ENCODE measurements at places on chromosomes 3 and 15. TPM values are rescaled to one million over a fixed set of nuclear protein-coding genes. Genes with fewer than 3 reads are reported as not detected.
A peak's percentile ranks its signal among the peaks of the same experiment; 100 is the strongest.

SLC12A1 gene
- polyA plus RNA-seq, result not detected

DNA sequence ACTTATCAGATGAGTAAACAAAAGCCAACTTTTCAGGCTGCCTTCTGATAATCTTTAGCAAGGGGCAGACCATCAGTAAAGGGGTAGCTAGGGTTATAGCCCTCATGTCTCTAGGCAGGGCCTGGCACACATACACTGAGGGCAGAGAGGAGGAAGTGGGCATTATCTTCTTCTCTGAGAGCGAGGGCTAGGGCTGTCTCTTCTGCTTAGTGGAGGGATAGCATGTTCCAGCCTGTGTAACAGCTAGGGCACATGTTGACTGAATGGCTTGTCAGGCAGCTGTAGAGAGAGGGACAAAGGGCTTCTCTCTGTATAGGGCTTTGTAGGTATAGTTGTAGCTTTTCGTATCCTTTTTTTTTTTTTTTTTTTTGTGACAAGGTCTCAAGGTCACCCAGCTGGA lies 17.8 kb downstream of the CRTC3 start:
- no peak for DNase-seq

GRCh38 chr3:39082666-39083313 lies 24.6 kb downstream of the GORASP1 start:
- no peak for DNase-seq

DNA sequence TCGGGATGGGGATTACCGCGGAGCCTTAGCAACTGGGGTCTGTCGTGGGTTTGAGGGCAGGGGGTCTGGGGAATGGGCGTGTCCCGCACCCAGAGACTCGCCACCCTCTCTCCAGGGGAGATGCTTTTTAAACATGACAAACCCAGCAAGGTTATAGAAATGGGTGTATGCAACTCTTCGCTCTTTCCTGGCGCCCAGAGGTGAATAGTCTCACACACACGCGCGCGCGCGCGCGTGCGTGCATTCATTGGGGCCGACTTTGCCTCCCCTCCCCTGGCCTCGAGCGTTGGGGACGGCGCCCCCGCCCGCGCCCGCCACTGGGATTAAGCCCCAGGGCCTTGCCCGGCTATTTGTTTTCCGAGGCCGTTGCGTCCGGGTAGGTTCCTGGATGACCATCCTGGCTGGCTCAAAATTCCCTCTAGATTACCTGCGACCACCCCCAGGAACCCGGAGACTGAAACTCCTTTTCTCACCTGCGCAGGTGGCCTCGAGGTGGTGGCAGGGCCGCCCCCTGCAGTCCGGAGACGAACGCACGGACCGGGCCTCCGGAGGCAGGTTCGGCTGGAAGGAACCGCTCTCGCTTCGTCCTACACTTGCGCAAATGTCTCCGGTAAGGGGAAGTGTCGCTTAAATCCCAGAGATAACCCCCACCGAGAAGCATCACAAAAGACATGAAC lies 777 bp downstream of the GPR160 start:
- DNase-seq, result peak; percentile 60

DNA sequence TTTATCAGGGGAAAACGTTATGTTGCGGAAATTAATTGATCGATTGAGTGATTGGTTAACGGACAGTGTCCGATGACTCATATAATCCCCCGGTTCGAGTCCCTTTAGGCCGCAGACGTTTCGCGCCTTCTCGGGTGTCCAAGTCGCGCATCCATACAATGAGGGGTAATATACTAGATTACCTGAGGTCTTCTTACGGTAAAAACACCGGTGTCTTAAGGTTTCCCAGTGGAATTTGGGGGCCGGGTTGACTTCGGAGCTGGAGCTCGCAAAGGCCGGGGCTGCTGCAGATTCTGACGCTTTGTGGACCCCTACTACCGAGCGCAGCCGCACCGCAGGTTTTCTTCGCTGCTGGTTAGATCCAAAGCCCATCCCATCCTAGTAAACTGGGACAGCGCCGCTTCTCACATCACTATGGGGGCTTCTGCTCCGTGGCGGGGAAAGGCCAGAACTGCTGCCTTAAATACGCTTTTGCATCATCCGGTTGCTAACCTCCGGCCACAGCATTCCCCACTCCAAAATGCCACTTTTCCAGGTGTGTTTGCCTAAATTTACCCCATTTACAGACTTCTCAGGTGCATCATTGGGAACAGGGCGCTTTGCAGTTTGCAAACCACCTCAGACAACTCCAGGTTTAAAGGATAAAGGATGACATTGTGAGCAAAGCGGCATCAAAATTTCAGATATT lies 858 bp upstream of the SACM1L start:
- DNase-seq, result no peak

- no peak for DNase-seq
Measured at GRCh38 chr3:167491621-167492020, 17.8 kb upstream of the SERPINI2 start.

DNA sequence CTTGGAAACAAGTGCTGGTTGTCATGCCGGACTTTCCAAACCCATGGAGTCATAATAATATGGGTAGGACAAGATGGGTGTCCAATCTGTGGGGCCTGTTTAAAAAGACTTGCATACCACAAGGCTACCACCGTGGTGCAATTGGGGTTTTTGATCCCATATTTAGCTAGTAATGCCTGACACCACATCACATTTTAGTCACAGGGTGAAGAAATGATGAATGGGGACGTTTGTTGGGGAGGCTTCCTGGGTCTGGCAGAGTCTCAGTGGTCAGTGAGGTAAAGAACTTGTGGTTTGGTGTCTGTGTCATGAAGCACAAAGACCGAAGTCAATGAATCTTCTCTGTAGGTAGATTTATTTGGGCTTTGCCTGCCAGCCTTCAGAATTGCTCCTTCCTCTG lies 31.0 kb downstream of the P3H2 start:
- no peak for DNase-seq

KCNMB2 gene
- polyA plus RNA-seq, result not detected
